Fibroblast of lung (primary cell): ENCODE measurements at places on chromosomes 11 and 22.

GRCh38 chr11:17750013-17750800 lies 15.6 kb downstream of the KCNC1 start:
- DNase-seq: no peak

DNA sequence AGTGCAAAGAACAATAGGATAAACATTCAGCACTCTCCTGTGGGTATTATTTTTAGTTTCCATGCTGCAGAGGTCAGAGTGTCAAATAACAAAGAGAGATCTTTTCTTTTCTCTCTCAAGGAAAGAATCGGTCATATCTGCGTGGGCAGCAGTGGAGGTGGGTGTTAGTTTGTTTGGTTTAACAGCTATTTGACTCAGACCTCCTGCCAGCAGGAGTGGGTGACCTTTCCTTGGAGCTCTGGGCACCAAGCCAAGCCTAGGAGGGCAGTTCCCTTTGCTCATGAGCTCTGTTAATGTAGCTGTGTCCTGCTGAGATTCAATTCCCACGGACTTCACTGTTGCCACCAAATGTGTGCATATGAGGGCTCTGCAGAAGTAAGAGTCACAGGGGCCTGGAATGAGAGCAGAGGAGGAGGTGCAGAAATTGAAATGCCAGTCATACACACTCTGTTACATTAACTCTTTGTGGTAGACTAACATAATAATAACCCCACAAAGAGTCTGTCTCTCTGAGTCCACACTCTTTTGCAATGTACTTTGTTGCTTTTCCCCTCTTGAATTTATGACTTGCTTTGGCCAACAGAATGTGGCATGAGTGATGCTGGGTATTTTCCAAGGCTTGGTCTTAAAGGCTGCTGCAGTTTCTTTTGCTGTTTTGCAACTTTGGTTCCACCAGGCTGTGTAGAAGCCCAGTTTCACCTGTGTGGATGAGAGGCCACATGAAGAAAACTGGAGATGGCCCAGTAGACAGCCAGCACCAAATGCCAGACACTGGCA lies 76.0 kb upstream of the GRK3 start:
- DNase-seq: peak; percentile 56

DNA sequence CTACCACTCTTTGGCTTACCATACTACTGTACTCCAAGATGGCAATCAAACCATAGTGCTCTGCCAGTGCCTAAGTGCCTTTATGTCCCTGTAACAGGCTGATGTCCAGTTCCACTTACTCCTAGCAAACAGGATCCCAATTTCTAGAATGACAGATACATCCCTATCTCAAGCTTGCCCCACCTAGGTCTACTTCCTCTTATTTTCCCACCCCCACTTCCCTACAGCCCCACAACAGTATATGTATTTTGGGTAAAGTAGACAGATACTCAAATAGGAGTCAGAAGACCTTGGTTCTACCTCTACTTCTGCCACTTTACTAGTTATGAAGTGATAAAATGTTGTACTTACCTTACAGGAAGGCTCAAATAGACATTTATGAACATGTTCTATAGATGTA lies 24.1 kb downstream of the SIK3 start:
- no peak for DNase-seq

DNA sequence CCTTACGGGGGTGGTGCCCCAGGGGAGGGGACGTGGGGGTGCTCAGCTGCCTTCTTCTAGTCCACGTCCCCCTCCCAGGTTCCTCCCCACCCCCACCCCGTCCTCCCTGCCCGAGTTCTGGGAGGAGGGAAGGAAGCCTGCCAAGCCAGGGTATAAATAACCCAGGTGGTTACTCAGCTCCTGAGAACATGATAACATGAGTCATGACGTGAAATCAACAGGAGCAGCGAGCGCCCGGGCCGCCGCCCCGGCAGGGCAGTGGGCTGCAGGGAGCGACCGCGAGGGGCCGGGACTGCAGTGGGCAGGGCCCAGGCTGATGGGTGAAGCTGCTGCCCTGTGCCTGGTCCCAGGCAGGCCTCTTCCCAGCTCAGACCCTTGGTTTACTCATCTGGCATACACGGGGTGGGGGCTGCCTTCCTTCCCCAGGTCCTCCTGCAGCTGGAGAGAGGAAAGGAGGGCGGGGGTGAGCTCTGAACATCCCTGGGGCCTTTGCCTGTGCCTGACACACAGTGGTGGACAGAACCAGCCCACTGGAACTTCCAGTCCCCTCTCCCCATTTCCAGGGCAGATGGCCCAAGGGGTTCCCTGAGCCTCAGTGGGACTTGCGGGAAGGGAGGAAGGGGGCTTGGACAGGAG lies 8.8 kb upstream of the PDGFB start:
- peak; percentile 84 for DNase-seq

DNA sequence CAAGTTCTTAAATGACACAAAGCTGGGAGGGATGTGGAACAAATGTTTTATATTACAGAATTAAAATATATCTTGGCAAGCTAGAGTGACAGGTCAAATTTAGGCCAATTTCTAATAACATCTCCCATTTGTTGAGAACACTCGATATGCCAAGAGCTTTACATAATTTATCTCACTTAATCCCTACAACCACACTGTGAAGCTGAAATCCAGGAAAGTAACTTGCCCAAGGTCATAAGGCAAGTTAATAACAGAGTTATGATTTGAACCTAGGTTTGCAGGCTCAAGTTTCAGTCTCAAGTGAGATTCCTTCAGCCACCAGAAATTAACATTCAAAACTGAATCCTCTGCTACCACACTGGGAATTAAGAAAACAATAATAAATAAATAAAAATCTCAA lies 38.3 kb downstream of the RAB30 start:
- DNase-seq: no peak

DNA sequence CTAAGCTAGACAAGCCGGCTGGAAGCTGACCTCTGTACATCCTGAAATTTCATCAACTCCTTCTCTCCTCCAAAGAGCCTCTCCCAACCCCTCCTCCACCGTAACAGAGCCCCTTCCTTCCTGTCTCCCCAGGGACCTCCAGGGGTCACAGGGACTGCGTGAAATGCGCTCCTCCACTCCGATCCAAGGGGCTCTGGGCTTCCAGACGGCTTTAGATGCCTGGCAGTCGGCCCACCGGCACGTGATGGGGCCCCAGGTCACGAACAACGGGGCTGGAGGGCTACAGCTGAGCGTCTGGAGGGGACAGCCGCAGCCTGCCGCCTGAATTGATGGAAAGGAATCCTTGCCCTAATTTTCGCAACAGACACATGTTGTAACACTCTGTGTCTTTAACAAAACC lies 264.1 kb downstream of the MN1 start:
- no peak for DNase-seq

- no peak for DNase-seq
These were observed 447.8 kb upstream of the CNTN5 start for GRCh38 chr11:98572941-98573340.

- DNase-seq: no peak
These were observed 3.9 kb downstream of the DBX1 start for GRCh38 chr11:20156280-20156875.

DNA sequence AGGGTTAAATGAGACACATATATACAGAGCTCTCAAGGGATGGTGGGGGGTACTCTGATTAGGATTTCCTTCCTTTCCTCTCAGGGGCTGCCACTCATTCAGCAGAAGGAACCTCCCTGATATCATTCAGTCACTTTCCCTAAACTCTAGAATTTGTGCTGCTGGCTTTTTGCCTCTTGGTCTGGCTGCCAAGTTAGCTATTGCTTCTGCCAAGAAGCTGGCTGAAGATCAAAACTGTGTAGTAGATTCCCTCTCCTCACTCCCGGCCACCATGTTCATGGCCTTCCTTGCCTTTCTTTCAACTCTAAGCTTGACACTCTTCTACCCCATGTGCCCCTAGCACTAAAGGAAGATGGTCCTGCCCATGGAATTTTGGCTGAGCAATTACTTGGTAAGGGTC lies 18.7 kb downstream of the SLC6A5 start:
- DNase-seq: no peak

- no peak for DNase-seq
These were observed 55.6 kb downstream of the CLTCL1 start for GRCh38 chr22:19235874-19236273.

DNA sequence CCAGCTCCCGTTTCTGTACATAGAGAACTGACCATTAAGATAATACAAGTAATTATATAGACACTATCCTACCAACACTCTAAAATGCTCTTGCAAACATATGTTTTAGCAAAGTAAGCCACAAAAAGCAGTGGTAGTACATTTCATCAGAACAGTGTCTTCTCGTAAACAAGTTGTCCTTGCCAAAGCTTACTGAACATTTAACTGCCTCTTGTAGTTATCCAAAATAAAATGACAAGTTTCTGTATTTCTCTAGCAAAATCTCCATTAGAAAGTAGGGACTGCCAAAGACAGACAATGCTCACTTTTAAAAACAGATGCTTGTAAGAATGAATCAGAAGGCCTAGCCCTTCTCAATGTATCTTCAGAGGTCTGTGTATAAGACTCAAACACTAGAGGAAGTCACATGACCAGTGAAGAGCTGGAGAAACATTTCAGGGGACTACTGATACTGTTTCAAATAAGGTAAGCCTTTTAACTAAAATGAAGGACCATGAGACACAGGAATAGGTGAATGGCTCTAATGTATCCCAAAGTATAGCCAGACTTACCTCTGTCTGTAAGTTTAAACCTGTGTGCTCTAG lies 7.8 kb upstream of the ZC3H12C start:
- DNase-seq: no peak

- DNase-seq: no peak
These were observed 84.7 kb upstream of the WNT7B start for GRCh38 chr22:46061501-46062231.

DNA sequence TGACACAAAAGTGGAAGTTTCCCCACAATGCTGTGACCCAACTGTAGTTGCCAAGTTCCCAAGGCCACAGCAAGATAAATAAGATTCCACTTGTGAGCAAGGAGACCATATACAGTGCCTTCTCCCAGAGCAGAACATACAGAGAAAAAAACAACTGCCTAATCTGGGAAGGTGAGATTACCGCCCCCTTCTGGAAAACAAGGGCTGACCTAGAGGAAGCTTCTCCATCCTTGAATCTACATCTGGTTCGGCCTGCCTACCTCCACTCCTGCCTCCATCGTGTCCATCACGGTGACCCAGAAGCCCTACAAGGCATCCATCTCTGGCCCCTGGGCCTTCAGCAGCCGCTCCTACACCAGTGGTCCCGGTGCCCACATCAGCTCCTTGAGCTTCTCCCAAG lies 6.1 kb upstream of the RNASEH2C start:
- DNase-seq: no peak

- DNase-seq: no peak
These were observed 724.2 kb downstream of the BRD1 start for GRCh38 chr22:49103314-49104059.

DNA sequence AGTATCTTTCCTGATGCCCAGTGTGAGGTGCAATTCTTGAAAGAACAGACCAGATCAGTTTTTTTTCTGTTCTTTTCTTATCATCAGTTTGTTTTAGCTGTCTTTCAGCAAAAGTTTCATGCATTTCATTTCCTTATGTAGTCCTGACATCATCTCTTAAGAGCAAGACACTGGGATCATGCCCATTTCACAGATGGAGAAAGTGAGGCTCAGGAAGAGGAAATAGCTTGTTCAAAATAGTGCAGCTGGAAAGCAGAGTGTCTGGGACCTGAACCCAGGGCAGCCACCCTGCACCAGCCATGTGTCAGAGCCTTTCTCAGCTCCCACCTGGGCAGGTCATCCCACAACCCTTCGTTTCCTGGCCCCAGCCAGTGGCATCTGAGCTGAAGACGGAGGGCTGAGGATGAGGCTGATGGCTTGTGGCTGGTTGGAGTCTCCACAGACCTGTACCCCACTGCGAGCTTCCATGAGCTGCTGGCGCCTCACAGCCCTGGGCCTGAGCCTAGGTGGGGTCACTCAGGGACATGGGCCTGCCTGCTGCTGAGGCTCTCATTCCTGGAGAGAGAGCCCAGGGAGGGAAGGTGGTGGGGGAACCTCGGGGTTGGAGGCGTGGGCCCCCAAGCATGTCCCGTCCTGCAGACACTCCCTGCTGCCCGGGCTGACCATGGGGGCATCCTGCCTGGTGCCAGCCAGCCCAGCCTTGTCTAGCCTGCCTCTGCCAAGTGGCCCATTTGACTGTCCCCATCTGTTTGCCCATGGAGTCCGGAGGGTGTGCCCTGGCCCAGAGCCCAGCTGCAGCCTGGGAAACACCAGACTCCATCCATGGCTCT lies 61.8 kb downstream of the SMIM38 start:
- peak; percentile 6 for DNase-seq
